Trophoblast cell (in vitro differentiated cells and primary cell): ENCODE measurements at places on chromosomes 3 and 15.

DNA sequence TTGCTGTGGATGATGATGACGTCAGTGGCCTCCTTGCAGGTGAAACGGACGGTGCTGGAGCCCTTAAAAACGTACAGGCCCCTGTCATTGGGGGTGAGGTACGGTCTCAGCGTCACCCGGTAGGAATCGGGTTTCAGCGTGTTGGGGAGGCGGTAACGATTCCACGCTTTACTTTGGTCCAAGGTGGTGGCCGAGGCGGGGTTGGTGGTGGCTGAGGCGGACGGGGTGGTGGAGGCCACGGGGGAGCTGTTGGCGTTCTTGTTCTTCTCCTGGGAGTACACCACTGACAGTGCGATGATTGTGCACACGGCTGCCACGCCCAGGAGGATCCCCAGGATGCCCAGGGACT lies 8.5 kb downstream of the ANPEP start:
- DNase-seq: no peak

DNA sequence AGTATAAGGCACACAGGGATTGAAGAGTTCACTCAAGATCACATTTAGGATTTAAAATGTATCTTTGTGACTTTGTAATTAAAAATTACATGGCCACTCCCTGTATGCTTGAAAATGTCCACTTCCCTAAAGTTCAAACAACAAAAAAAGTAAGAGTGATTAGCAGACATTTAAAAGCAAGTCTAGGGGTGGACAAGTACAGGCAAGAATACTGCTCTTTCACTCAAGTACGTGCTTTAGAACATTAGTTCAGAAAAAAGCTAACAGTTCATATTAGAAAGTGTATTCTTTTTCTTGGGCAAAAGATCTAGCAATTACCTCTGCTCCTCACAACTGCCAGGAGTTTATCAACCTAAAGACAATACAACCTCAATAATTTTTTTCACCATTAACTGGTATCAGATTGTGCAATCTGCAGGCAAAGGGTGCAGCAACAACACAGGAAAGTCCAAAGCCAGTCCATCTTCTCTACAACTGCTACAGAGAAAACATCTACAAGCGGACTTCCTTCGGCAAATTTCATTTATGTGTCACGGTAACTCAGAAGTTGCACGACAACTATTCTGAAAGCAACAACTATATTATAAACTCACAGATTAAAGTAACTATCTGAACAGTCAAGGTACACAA lies 18.1 kb downstream of the CHSY1 start:
- no peak for DNase-seq

GRCh38 chr15:29670998-29671981 lies 151.0 kb downstream of the TJP1 start:
- no peak for DNase-seq

- DNase-seq: no peak
These were observed 315.6 kb upstream of the NR2F2 start for GRCh38 chr15:96014939-96015338.

- peak; percentile 18 for DNase-seq
These were observed 141.9 kb upstream of the SMAD3 start for GRCh38 chr15:66923438-66923881.

GRCh38 chr15:72857331-72858063 lies 73.9 kb upstream of the ADPGK start:
- no peak for DNase-seq

GRCh38 chr3:5258526-5258925 lies 71.0 kb downstream of the EDEM1 start:
- no peak for DNase-seq

GRCh38 chr15:95494971-95495541 lies 835.4 kb upstream of the NR2F2 start:
- DNase-seq: no peak

GRCh38 chr3:173891272-173892100 lies 493.9 kb downstream of the NLGN1 start:
- no peak for DNase-seq

DNA sequence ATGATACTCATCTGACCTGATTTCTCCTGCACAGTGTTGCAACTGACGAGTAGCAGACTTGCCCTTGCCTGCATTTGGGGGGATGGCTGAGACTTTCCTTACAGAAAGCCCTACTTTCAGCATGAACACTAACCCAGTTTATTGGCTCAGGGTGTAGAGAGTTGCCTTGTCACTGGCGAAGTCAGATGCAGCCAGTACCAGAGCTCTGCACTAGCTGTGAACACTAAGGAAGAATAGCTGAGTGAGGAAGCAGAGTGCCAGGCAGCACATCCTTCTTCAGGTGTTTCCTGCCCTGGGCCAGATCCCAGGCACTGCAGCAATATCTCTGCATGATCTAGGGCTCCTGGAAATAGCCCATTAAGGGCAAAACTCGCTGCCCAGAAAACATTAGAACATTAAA lies 154.0 kb upstream of the SYNPR start:
- DNase-seq: no peak

DNA sequence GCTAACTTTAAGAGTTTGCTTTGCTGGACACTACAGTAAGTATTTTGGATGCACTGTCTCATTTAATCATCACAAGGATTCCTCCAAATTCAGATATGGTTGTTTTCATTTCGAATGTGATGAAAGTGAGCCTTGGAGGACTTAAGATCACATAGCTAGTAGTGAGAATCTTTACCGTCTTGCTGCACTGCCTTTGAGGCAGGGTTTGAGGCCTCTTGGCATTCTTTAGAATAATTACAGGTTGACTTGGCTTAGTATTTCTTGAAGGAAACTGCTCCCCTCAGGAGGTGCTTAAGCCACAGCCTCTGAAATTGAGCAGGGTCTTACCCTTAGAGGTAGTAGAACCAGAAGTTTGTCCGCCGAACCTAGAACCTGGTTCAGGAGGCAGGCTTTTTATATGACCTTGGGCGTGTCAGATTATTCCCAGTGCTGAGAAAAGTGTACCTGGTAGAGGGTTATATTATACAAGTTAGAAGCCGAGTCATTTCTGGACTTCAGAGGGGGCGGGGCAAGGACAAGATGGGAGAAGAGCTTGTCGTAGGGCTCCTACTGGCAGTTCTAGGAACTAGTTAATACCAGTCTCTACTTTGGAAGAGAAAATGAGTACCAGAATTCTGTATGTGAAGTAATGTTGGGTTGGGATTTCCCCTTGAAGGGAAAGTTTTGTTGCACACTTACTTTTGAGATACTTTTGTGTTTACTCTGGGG lies 1.1 kb downstream of the TFG start:
- peak; percentile 84 for DNase-seq

DNA sequence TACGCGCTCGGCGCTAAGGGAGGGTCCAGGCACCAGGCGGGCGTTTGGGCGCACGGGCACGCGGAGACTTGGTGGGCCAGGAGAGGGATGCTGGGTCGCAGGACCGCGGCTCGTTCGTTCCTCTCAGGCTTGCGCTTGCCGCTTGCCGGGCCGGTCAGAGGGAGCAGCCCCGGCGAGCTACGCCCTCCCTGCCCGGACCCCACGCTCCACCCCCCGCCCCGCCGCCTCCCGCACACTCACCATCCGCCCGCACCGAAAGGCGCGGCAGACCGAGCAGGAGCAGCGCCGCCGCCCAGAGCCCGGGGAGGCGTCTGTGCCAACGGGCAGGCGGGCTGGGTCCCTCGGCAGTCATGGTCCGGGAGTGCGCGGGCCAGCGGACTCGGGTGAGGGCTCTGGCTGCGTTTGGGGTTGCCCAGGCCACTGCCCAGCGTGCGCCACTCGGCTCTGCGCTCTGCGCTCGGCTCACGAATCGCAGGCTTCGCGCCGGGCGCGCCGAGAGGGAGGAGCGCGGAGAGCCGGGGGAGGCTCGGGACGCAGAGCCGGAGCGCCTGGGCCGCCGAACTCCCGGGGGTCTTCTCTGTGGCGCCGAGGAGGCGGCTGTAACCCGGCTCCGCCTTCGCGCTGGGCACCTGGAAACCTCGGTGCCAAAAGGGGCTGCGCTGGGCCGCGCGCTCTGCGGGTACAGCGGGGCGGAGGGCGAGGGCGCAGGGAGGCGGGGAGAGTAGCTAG lies at the start of gene SUSD5:
SUSD5 (minus strand) TSS at position 365 of the 729 bp plus-strand sequence; CDS start at position 352, 13 bp downstream.
- DNase-seq: no peak

DNA sequence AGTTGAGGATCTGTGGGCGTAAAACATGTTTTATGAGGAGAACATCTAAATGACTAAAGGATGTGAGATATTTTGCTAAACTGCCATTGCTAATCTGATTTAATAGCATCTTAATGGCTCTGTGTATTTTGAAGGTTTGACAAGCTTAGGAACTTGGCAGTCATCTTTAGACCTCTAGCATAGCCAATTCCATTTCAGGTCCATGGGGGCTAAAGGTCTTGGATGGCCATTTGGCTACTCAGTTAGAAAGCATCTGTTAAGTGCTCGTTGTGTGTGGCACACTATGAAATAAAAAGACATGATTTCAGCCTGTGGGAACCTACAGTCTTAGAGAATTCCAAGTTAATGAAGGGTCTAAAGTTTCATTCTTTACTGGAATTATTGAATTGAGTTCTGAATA lies 236.2 kb downstream of the IL5RA start:
- no peak for DNase-seq

GRCh38 chr3:141249041-141249440 lies 17.4 kb downstream of the PXYLP1 start:
- no peak for DNase-seq

GRCh38 chr15:58551764-58552504 lies 120.1 kb downstream of the LIPC start:
- peak; percentile 55 for DNase-seq

GRCh38 chr3:16509721-16510619 lies 3.5 kb downstream of the RFTN1 start:
- DNase-seq: no peak

DNA sequence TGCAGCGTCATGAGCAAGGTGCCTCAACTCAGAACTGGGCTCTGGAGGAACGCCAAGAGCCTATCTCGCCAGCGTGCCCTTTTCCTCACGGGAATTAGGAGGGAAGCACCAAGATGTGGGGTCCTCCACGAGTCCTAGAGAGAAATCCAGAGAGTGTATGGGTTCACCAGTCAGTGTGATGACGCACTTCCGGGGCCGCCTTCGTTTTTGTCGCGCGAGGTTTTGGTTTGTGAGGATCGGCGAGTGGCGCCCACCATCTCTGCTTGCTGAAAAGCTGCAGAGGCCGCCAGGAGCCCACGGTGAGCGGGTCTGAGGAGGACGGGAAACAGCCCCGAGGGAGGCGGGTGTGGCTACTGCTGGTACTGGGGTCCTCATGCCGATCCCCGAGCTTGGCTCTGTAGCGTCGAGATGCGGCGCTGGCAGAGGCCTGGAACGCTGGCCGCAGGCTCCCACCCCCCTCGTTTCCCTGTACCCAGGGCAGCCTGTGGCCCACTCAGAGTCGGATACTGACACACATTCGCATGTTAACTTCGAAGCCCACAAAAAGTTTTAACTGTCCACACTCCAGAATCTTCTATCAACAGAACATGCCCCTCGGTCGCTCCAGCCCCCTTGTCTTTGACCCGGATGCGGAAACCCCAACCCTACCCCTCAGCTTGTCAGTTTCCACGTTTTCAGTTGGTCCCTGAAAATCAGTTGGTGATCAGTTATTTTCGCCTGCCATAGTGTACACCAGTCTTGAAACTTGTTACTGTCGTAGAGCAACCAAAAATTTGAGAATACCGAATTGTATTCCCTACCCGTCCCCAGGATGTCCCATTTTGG lies 30.4 kb downstream of the ZNF662 start:
- DNase-seq: no peak

GRCh38 chr3:106245400-106245799 lies 376.6 kb upstream of the CBLB start:
- DNase-seq: no peak

GRCh38 chr3:146159616-146160320 lies 1.2 kb downstream of the PLOD2 start:
- DNase-seq: no peak

GRCh38 chr15:96735632-96736240 lies 405.2 kb downstream of the NR2F2 start:
- peak; percentile 20 for DNase-seq

DNA sequence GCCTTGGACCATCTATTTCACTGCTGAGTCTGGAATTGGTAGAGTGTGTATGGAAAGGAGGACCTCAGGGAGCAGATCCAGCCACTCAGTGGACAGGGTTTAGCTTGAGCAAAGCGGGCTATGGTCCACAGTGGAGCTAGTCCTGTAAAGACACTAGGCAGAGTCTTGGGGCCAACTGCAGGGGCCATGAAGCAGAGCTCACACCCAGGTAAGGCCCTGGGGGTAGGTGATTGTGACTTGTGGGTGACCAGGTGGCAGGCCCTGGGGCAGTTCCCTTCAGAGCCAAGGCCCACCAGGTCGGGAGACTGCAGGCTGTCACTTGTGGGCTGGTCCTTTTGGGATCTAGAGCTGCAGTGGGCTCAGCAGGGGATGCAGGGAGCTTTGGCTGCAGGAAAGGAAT lies 80.8 kb upstream of the EPHB3 start:
- no peak for DNase-seq

GRCh38 chr15:66721501-66721937 lies 19.5 kb downstream of the SMAD6 start:
- peak; percentile 86 for DNase-seq

- DNase-seq: peak; percentile 29
These were observed 786 bp downstream of the RHOA start for GRCh38 chr3:49410846-49411534.

DNA sequence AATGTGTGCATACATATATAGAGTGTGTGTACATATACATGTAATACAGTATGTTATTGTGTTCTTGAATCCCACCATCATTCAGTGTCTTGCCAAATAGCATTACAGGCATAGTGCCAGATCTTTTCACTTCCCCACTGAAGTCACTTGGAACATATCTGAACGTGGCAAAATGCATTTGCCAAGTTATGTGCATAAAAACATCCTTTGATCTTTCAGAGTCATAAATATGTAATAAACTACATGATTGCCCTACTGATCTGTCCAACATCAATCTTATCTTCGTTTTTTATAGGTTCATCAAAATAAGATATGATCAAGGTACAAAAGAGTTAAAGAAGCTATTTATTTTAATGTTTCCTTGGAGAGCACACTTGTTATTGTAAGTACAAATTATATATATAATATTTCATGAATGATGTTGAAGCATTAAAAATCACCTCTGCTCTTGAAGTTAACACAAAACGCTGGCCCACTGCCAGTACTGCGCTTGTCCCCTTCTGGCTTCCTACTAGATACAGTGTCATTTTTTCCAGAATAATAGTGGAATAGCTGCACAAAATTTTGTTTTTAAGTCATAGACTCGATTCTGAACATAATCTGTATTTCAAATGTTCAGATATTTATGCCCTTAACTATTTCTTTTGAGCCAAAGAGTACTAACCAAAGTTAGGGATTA lies 549.5 kb upstream of the ARRDC4 start:
- no peak for DNase-seq

DNA sequence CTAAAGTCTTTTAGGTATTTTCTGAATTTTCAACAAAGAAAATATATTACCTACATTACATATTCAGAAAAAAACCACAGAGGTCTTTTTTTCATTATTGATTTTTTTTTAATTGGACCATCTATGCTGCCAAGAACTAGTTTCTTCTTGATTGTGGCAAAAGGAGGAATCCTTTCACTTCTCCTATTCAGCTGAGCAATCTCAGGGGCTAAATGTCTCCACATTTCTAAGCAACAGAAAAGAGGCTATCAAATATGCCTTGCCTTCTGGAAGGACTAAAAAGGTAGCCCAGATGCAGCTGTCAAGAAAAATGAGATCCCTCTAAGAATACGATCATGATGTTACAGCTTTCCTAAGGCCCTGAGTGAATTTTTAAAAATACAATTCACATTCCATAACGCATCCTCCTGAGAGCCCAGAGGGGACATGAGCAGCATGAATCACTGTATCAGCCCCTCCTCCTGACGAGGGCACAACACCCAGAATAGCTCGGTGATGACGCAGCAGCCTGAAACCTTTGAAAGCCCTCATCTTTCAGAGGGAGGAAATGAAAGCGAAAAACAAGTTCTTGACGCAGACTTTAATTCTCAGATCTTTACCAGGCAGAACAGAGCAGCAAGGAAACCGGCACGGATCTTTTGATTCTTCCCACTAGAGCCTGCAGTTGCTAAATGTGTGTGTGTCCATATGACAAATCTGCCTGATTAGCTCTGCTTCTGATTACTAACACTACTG lies 24.6 kb downstream of the RUBCN start:
- DNase-seq: peak; percentile 99
